NCI-H2081 (cell line): ENCODE measurements at places on chromosomes 6 and 20.

GRCh38 chr20:45484676-45485075 is 15.1 kb downstream of the WFDC2 start:
- DNase-seq = no peak

DNA sequence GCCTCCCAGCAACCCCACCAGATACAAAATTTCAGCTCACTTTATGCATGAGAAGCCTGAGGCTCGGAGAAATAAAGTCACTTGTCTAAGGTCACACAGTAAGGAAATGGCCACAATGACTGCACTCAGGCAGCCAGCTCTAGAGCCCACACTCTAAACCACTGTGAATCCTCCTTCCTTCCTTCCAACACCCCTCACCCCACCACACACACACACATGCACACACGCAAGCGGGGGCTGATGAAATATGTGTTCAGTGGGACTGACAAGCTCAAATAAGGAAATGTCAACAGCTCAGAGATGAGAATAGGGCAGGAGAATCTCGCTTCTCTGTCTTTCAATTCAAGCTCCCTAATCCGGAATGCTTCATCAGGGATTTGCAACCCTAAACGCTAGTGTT is 6.0 kb upstream of the BPIFA1 start:
- no peak for DNase-seq

- no peak for DNase-seq
These were observed 158.0 kb downstream of the DST start for GRCh38 chr6:56484669-56485068.

- no peak for DNase-seq
These were observed 257.5 kb downstream of the ADGB start for GRCh38 chr6:146856296-146856695.

GRCh38 chr6:154092326-154092962 is 53.4 kb downstream of the OPRM1 start:
- DNase-seq = no peak

DNA sequence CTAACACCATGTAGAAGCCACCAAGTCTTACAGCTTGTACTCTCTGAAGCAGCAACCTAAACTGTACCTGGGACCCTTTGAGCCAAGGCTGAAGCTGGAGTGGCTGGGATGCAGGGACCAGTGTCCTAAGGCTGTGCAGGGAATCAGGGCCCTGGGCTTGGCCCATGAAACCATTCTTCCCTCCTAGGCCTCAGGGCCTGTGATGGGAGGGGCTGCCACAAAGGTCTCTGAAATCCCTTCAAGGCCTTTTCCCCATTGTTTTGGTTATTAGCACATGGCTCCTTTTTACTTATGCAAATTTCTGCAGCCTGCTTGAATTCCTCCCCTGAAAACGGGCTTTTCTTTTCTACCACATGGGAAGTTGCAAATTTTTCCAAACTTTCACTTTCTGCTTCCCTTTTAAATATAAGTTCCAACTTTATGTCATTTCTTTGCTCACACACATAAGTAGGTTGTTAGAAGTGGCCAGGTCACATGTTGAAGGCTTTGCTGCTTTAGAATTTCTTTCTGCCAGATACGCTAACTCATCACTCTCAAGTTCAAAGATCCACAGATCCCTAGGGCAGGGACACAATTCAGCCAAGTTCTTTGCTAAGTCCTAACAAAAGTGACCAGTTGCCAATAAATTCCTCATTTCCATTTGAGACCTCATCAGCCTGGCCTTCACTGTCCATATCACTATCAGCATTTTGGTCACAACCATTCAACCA is 28.2 kb upstream of the ATXN1 start:
- no peak for DNase-seq

- DNase-seq = no peak
These were observed 128.8 kb downstream of the FOXO3 start for GRCh38 chr6:108689272-108690161.

DNA sequence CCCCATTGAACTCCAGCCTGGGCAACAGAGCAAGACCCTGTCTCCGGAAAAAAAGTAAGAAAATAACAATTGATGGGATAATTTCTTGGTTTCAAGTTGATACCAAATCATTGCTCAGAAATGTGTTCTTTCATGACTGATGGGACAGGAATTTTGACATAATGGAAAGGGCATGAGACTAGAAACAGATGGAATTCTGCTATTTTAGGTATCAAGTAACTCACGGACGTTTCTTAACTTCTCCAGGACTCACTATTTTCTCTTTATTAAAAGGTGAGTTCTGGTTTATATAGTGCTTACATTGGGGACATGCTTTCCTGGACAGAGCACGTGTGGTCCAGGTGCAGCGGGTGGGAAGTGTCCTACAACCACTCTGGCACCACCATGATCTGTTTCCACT is 6.0 kb upstream of the DSP start:
- no peak for DNase-seq
